Endothelial cell of umbilical vein (primary cell): ENCODE measurements at places on chromosomes 5 and 9. TPM values are rescaled to one million over a fixed set of nuclear protein-coding genes. Genes with fewer than 3 reads are reported as not detected.
A peak's percentile ranks its signal among the peaks of the same experiment; 100 is the strongest.

CYSRT1 gene
- total RNA-seq = 0.44 and 0.92 TPM in 2 replicates

DRD1 gene
- total RNA-seq = not detected in 2 replicates

SEMA6A gene
- 1.4 and 1.5 TPM in 2 replicates for total RNA-seq

ZNF367 gene
- 8.6 and 10.0 TPM in 2 replicates for total RNA-seq

DNA sequence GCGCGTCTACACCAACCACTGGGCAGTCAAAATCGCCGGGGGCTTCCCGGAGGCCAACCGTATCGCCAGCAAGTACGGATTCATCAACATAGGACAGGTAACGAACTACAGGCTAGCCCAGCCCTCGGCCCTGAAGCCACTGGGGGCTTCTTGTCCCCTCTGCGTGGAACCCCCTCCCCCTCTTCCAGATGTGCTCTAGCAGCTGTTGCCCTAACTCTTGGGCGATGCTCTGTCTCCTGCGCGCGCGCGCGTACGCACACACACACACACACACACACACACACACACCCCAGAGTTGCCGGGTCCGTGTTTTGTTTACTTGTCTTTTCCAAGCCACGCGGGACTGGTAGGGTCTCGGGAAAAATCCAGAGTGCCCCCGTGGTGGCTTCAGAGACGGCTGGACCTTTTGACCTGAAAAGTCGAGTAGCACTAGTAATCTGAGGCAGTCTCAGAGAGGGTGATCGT is 836 bp downstream of the PCSK5 start:
- no peaks in the 10 kb centered on the region for H3K27me3 ChIP-seq
- H3K27ac ChIP-seq = no peak overlapping the region
- no peaks in the 10 kb centered on the region for H3K36me3 ChIP-seq
- H3K4me3 ChIP-seq = peak overlapping the region; percentile 66
- peak; percentile 53 for DNase-seq
- H3K4me1 ChIP-seq = peaks cover 18% of the 10 kb centered on the region

GRCh38 chr9:134981829-134982228 is 64.1 kb upstream of the FCN1 start:
- H3K36me3 ChIP-seq = no peaks in the 10 kb centered on the region
- no peaks in the 10 kb centered on the region for H3K4me1 ChIP-seq
- H3K4me3 ChIP-seq = no peak overlapping the region
- H3K27me3 ChIP-seq = no peaks in the 10 kb centered on the region

DNA sequence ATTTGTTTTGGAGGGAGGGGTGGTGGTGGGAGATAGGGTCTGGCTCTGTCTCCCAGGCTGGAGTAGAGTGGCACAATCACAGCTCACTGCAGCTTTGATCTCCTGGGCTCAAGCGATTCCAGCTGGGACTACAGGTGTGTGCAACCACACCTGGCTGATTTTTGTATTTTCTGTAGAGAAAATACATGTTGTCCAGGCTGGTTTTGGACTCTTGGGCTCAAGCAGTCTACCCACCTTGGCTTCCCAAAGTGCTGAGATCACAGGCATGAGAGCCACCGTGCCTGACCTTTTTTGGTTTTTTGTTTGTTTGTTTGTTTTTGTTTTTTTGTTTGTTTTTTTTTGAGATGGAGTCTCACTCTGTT is 15.4 kb downstream of the STXBP1 start:
- no peak overlapping the region for H3K4me3 ChIP-seq
- no peak overlapping the region for H3K27ac ChIP-seq
- no peaks in the 10 kb centered on the region for H3K27me3 ChIP-seq

- no peaks in the 10 kb centered on the region for H3K4me1 ChIP-seq
- no peaks in the 10 kb centered on the region for H3K27me3 ChIP-seq
- DNase-seq = no peak
- H3K27ac ChIP-seq = no peak overlapping the region
Measured at GRCh38 chr9:79701651-79702050, 129.9 kb downstream of the TLE4 start.

DNA sequence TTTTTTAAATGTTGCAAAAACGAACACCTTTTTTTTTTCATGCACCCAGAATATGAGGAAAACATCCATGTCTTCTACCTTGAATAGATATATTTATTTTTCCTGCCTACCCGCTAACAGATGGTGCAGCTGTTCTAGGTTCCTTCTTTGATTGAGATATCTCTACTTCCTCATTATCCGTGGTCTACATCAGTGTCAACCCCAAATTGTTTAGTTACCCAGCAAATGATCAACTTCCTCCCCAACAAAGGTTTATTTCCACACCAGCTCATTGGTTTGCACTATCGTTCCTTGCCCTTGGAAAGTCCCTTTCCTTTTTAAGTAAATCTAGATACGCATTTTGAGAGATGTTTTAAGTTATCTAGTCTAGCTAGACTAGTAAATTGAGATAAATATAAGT is 166.4 kb downstream of the PRR16 start:
- no peak overlapping the region for H3K4me3 ChIP-seq
- no peak overlapping the region for H3K27ac ChIP-seq
- no peak for DNase-seq
- no peaks in the 10 kb centered on the region for H3K4me1 ChIP-seq
- H3K36me3 ChIP-seq = no peaks in the 10 kb centered on the region

DNA sequence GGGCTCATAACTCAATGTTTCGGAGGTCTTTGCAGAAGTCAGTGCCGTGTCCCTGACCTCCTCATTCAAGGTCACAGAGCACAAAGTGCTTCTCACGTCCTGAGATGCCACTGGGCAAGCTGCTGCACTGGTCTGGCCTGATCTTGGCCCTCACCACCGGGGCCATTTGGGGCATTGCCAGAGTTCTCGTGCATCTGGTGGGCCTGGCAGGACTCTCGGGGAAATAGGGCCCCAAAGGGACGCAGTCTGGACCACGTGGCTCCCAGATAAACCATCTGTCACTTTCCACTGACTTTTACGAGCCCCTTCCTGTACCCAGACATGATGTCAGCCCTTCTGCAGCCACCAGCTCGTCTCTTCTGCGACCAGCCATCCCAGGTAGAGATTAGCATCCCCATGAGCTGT is 54.8 kb downstream of the HRH2 start:
- H3K27ac ChIP-seq = no peak overlapping the region
- no peaks in the 10 kb centered on the region for H3K27me3 ChIP-seq
- H3K4me3 ChIP-seq = no peak overlapping the region
- no peaks in the 10 kb centered on the region for H3K4me1 ChIP-seq
- H3K36me3 ChIP-seq = no peaks in the 10 kb centered on the region
- DNase-seq = no peak

GRCh38 chr5:140360681-140361479 is 886 bp downstream of the SLC4A9 start:
- H3K36me3 ChIP-seq = no peaks in the 10 kb centered on the region
- no peaks in the 10 kb centered on the region for H3K27me3 ChIP-seq
- H3K4me1 ChIP-seq = peaks cover 3% of the 10 kb centered on the region
- DNase-seq = no peak
- no peak overlapping the region for H3K27ac ChIP-seq
- no peak overlapping the region for H3K4me3 ChIP-seq
